ENCODE measurements at places on chromosomes 12 and 14.
A peak's percentile ranks its signal among the peaks of the same experiment; 100 is the strongest.

- DNase-seq, result no peak
Measured at GRCh38 chr14:64811676-64812075, 68.0 kb downstream of the SPTB start.

DNA sequence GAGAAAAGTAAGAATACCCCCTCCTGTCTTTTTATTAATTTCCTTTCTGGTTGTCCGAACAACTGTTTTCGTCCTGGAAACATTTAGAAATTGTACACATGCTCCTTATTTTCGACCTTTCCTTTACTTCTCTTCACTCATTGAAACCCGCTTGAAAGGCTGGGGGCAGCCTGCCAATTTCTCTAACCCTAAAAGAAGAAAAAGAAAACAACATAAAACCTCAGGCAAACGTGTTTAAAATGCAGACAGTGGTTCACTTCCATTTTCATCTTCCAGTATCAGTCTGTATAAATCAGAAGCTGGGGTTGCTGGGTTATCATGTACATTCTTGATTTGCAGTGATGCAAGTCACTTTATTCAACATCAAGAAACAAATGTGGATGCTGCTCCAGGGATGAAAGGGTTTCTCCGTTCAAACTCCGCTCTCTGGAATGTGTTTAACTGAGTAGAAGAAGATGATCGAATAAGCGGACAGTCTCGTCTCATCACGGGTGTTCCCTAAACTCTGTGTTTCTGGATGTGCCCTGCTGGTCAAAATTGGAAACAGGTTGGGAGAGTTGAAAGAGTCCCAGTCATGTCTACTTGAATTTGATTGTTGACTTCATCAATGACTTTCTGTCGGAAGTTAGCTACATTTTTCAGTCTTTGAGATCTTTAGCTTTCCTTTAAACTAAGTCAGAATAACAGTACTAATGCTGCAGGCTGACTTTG, 1042.2 kb downstream of the BCL11B start:
- DNase-seq, result no peak

- DNase-seq, result no peak
Measured at GRCh38 chr14:76100236-76100635, 51.5 kb upstream of the GPATCH2L start.

GRCh38 chr12:52440821-52441319, 6.7 kb upstream of the KRT75 start:
- no peak for DNase-seq

GRCh38 chr12:94183708-94184379, 35.5 kb downstream of the PLXNC1 start:
- no peak for DNase-seq

DNA sequence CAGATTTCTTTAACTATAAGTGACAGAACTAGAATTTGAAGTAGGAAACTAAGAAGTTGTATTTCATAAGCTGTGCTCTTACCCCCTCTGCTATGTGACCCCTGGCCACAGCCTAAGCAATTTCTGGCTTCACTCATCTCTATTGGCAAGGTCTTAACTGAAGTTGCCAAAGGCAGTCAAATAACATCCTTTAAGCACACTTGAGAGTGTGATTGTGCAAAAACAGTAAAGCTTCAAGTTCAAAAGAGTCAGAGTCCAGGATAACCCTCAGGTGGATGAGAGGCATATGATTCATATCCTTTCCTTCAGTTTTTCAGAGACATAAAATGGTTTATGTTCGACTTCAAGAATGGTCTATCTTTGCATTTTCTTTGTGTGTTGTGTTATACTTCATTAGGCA, 45.2 kb downstream of the GRIP1 start:
- no peak for DNase-seq

DNA sequence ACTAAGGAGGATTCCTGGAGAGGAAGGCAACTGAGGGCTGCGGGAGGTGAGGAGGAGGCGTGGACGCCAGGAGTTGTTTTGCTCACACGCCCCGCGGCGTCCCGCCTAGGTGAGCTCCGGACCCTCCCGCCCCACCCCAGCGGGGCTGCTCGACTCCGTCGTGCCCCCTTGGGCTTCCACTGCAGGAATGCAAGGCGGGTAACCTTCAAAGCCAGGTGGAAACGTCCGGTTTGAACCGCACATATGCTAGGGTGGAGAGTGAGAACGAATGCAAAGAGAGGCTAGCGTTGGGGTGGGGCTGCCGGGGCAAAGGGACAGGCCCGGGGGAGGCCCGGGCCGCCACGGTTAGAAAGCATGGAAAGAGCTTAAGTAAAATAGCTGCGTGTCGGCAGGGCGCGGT, 5.4 kb upstream of the DPPA3 start:
- no peak for DNase-seq

DNA sequence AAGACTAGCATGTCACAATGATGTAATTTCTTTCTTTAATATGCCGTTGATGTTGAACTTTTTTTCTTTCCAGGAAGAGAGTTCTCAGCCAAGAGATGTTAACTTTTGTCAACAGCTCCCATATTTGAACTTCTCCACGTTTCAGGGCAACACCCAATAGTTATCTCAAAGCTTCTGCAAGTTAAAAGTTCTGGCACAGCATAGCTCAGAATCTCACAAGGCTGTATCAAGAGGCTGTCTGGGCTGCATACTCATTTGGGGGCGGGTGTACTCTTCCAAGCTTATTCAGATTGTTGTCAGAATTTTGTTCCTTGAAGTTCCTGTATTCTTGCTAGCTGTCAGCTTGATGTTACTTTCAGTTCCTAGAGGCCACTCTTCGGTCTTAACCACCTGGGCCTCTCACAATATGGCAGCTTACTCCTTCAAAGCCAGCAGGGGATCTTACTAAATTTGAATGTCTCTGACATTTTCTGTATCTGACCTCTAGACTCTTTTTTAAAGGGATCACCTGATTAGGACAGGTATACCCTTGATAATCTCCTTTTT, 38.9 kb downstream of the KCNC2 start:
- DNase-seq, result no peak

DNA sequence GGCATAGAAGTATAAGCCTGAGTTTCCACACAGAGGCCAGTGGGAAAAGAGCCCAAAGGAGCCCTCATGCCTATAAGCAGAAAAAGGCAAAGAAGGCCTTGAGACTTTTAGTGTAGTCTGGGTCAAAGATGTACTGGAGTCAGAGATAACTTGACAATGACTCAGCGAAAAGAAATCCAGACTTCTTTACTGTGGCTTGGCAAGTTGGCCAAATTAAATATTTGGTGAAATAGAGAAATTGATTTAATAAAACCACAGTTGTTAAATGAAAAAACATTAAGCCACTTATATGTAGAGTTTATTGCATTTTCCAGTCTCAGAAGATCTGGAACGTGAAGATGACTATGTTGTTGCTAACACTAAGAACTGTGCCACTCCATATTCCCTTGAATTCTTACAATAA, 105.1 kb downstream of the TMTC3 start:
- no peak for DNase-seq

GRCh38 chr12:111656016-111656415, 29.7 kb downstream of the BRAP start:
- DNase-seq, result no peak

GRCh38 chr12:94101738-94102660, 46.4 kb upstream of the PLXNC1 start:
- peak; percentile 72 for DNase-seq

DNA sequence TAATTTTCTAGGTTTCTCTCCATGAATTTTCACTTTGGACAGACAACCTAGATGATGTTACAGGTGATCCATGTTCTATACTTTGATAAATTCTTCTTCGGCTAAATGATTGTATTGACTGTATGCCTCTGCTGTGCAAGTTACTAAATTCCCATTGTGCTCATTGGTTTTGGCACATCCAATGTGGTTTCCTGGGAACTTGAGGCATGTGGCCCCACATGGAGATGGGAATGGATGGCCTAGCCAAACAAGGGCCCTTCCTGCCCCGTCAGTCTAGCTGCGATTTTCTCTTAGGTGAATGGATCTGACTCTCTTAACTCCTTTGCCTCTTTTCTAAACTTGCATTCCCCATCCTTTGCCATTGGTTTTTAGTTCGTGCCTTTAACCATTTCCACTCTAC, 186.2 kb downstream of the PELI2 start:
- DNase-seq, result no peak

DNA sequence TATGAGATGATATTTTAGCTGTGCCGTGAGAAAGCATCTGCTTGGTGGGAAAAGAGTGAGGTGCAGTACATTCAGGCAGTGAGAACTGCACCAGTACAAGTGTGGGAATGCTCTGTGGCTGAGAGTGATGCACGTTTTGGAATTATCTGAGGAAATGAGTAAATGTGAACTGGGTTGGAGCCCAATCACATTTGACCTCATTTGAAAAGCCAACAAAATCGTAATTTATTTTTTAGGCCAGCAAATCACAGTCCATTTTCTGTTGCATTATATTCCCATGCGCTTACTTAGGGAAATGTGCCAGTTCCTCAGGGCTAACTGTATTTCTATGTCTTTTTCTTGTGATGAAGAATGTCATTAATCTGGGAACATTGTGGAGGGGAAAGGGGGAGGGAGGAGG, 77.3 kb downstream of the SNAPC1 start:
- no peak for DNase-seq

GRCh38 chr12:67208281-67209067, 60.7 kb upstream of the CAND1 start:
- DNase-seq, result no peak

DNA sequence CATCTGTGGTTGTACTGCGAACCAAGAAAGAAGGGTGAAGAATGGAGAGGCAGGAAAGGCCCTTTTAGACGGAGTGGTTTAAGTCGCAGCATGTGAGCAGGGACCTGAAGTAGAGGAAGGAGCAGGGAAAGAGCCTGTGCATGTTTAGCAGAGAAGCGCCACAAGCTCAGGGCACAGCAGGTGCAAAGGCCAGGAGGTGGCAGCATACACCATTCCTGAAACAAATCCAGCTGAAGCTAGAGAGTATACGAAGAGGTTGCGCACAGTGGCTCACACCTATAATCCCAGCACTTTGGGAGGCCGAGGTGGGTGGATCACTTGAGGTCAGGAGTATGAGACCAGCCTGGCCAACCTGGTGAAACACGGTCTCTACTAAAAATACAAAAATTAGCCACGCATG, 49.9 kb downstream of the HELB start:
- DNase-seq, result no peak

GRCh38 chr12:120089105-120089504, 27.4 kb downstream of the RAB35 start:
- DNase-seq, result no peak

GRCh38 chr14:93789228-93790130, 1.2 kb upstream of the PRIMA1 start:
- no peak for DNase-seq

- no peak for DNase-seq
Measured at GRCh38 chr12:38508246-38508645, 191.7 kb downstream of the ALG10B start.

DNA sequence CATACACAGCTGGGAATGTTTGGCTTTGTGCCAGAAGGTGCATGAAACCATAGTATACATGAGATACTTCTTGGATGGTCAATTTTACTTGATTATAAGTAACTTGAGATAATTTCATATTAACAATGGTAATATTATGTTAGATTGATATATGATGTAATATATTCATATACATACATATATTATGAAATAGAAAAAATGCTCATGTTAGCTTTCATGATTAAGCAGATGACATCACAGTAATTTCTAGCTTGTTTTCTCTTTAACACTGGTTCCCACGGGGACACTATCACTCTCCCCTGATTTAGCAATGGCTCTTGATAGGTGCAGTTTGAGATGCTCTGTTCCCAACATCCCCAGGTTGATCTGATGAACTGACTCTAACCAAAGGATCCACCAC, 35.4 kb upstream of the NTF3 start:
- no peak for DNase-seq

DNA sequence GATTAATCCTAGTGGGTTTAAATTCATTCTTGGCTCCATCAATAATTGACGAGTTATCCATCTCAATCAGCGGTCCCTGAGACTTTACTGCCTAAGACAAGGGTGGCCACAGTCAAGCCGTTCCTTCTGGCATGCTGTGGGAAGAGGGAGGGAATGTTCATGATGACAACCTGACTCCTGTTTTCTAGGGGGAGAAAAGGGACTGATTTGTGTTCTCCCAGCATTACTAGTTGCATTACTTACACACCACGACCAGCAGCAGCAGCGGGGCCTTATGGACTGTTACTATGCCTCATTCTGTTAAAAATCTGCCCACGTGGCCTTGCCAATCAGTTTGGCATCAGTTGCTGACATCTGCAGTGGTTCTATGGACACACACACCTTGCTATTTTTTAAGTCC, 29.9 kb downstream of the PLEKHG7 start:
- no peak for DNase-seq

DNA sequence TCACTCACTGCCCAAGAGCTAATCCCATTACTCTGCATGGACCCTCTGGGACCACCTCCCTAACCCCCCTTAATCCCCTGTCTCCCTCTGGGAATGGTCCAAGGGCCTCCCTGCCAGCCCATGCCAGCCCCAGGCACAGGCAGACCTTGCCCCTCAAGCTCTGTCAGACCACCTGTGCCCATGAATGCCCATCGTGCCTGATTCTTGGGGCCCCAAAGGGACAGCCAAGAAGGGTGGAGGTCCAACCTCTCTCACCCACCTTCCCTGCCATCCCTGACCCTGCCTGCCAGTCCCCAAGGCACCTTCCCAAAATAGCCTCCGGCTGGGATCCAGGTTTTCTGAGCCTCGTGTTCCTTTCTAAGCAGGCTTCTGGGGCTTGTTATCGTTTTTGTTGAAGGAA, 20.8 kb upstream of the VSX2 start:
- no peak for DNase-seq

- peak; percentile 43 for DNase-seq
Measured at GRCh38 chr14:103846543-103847450, 578 bp downstream of the PPP1R13B start.

Measured in NK-92 treated with Interleukin-12 subunit alpha and Interleukin-12 subunit beta, amount 100 ng/mL, for 24 hours (cell line).